ENCODE measurements at places on chromosomes 11 and 22.
A peak's percentile ranks its signal among the peaks of the same experiment; 100 is the strongest.

GRCh38 chr11:133810766-133811165, 34.5 kb downstream of the SPATA19 start:
- no peak for DNase-seq

GRCh38 chr11:3873712-3874349, 18.4 kb downstream of the STIM1 start:
- no peak for DNase-seq

DNA sequence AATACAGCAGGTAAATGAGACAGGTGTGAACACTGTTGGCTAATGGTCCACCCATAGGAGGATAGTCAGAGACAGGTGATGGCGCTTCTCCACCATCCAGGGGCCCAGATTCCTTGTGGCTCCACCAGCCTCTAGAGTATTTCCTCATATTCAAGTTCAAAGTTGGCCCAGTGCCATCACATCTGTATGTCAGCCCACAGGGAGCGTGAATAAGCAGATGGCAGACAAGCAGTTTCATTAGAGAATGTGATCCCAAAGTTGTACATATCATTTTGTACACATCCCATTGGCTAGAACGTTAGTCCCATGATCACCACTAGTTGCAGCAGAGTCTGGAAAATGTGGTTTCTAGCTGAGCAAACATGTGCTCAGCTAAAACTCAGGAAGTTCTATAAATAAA, 11.0 kb upstream of the CWF19L2 start:
- DNase-seq: peak; percentile 62

- DNase-seq: no peak
Observed at GRCh38 chr22:48586799-48587185, 1240.9 kb downstream of the BRD1 start.

GRCh38 chr22:31337178-31337577, 9.0 kb downstream of the PATZ1 start:
- peak; percentile 31 for DNase-seq

- no peak for DNase-seq
Observed at GRCh38 chr11:21810650-21811049, 382.2 kb upstream of the ANO5 start.

DNA sequence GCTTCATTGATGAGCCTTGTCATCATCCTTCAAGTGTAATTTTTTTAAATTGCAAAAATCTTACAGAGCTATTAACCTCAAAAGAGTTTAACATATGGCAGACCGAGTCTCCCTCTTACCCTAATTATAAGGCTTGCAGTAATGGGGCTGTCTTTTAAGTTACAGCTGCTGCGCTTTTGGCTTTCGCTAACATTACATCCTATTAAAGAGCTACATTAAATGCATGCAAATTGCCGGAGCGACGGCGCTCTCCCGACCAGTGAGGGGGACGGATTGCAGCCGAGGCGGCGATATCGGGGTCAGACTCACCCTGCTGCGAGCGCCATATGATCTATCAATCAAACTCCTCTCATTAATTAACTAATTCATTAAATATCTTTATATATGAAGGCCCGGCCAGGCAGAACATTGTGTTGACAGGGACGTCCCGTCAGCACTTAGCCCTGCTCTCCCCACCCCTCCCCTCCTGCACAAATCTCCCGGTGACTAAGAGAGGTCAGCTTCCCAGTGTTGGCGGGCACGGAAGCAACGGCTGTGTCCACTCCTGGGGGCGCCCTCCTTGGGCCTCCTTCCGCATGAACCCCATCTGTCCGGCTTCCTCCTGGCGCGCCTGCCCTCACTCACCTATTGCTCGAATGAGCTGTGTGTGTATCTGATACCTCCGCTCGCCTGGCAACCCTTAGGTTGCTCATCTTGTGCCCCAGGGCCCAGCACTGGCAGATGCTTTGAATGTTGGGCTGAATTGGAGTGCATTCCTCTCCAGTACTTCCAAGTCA, 156.0 kb upstream of the CADM1 start:
- no peak for DNase-seq

GRCh38 chr11:61793083-61793828, 545 bp downstream of the FEN1 start:
- DNase-seq: no peak

- peak; percentile 28 for DNase-seq
Observed at GRCh38 chr11:43547889-43548381, 132.6 kb upstream of the HSD17B12 start.

- no peak for DNase-seq
Observed at GRCh38 chr11:61109671-61110070, 7.4 kb downstream of the CD5 start.

DNA sequence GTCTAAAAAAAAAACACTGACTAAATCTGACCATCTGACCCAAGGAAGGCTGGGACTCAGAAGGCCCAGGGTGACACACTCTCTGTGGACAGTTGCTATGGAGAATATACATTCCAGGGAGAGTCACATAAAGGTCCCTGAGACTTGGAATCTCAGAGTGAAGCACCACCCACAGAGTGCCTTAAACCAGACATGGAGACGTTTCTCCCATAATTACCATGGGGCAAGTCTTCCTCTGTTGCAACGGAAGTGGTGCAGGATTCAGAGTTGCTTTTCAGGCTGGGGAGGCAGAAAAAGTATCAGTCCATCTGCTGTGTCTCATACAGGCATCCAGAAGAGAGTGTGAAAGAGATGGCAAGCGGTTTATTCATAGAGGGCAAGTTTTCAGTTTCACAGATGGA, 58.7 kb upstream of the SLN start:
- DNase-seq: peak; percentile 23

DNA sequence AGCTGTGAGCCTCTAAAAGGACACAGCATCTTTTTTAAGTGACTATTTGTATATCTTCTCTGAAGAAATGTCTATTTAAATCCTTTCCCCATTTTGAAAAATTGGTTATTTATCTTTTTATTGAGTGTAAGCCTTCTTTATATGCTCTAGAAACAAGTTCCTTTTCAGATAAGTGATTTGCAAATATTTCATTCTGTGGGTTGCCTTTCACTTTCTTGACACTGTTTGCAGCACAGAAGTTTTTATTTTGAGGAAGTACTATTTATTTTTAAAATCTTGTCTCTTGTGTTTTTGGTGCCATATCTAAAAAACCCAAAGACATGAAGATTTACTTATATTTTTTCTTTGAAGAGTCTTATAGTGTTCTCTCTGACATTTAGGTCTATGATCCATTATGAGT, 40.1 kb upstream of the LYVE1 start:
- DNase-seq: no peak

DNA sequence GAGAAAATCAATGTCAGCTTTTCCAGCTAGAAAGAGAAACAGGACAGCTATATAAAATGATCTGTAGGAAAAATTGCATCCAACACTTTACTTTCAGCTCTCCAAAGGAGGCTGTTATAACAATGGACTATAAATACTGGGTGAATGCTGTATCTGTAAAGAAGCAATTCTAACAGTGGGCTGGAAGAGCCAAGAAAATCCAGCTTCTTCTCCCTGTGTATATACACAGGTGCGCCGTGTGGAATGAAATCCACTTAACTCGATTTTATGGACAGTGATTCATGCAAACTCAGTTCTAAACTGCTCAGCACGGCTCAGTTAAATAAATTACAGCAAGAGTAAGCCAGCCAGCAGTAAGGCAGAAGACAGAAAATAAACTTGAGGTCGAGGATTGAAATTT, 32.5 kb upstream of the LMO2 start:
- no peak for DNase-seq

All from choroid plexus epithelial cell (primary cell).